ENCODE measurements at places on chromosomes 5 and 9.

DNA sequence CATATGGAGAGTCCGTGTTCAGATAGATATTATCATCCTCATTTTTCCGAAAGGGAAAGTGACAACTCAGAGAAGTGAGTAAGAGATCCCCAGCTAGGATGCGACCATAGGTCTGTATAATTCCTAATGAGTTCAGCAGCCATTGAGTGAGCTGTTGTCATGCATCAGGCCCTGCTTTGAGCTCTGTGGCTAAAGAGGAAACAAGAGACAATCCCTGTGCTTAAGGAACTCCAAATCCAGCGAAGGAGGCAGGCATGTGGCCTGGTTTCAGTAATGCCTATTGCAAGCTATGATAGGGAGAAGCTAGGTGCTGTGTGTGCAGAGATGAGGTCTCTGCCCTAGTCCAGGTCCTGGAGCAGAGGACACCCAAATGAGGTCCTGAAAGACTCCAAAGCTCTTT, 192.8 kb downstream of the ACTL7B start:
- H3K27ac ChIP-seq, result no peak overlapping the region
- no peaks in the 10 kb centered on the region for H3K36me3 ChIP-seq
- no peak overlapping the region for H3K4me3 ChIP-seq
- no peak for DNase-seq
- no peaks in the 10 kb centered on the region for H3K27me3 ChIP-seq
- H3K4me1 ChIP-seq, result no peaks in the 10 kb centered on the region

DNA sequence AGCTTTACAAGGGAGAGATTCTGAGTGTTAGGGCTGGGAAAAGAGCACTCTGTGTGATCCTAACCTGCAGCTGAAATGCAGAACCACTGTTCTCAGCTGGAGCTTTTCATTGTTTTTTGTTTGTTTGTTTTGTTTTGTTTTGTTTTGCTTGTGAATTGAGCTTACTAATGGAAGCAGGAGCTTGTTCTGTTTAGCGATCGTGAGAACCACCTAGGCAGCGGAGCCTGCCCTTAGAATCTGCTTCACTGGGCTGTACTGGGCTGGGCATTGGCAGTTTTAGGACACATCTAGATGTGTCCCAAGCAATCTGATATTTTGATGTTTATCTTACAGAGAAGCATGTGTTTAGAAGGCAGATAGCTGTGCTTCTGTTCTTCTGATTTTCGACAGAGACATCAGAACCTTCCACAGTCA, 14.3 kb downstream of the SYK start:
- H3K27ac ChIP-seq, result no peak overlapping the region
- no peaks in the 10 kb centered on the region for H3K4me1 ChIP-seq
- H3K27me3 ChIP-seq, result no peaks in the 10 kb centered on the region
- H3K36me3 ChIP-seq, result no peaks in the 10 kb centered on the region

DNA sequence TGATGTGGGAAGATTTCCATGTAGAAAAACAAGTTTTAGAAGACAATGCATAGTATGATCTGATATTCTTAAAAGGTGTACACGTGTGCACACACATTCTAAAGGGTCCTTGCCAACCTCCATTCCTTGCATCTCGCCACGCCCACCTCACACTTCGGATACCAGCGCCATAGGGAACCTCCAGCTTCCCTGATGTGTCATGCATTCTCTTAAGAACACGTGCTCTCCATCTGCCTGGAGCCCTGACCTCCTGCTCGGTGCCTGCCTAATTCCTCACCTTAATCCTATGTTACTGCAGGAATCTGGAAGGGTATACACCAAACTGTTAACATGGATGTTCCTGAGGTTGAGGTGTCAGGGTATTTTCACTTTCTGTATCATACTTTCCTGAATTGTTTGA, 63.1 kb downstream of the PTCD2 start:
- no peak overlapping the region for H3K4me3 ChIP-seq
- no peak for DNase-seq
- H3K4me1 ChIP-seq, result peaks cover 3% of the 10 kb centered on the region

DNA sequence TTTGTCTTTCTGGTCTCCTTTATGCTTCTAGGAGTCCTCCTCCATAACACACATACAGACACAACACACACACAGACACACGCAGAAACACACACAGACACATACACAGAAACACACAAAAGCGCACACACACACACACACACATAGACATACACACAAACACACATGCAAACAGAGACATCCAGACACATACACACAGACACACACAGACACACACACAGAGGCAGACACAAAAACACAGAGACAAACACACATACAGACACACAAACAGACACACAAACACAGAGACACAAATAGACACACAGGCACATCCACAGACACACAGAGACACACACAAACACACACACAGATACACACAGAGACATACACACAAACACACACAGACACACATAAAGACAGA, 220.2 kb downstream of the IRX2 start:
- no peak for DNase-seq

DNA sequence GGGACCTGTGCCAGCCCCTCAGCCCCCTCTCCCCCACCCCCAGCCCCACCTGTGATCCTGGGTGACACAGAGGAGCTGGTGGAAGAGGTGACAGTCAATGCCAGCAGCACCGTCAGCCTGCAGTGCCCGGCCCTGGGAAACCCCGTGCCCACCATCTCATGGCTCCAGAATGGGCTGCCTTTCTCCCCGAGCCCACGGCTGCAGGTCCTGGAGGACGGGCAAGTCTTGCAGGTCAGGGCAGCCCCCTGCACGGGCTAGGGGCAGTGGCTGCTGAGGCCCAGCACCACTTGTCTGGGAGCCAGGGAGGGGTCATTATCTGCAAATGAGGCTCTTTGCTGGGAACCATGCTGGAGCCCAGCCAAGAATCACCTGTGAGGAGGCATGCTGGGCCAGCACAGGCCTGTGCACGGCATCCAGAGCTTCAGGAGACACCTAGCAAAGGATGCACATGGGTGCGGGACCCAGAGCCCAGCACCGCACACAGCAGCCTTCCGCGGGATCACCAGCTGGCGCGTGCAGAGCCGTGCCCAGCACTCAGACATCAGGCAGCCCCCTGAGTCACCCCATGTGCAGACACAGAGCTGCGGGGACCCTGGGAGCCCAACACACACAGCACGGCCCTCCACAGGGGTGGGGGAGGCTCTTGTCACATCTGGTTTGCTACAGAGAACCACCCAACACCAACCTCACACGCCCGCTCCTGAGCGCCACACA, 62.0 kb upstream of the ASS1 start:
- H3K36me3 ChIP-seq, result no peaks in the 10 kb centered on the region
- H3K4me3 ChIP-seq, result no peak overlapping the region
- no peaks in the 10 kb centered on the region for H3K4me1 ChIP-seq
- no peak for DNase-seq
- H3K27ac ChIP-seq, result no peak overlapping the region

DNA sequence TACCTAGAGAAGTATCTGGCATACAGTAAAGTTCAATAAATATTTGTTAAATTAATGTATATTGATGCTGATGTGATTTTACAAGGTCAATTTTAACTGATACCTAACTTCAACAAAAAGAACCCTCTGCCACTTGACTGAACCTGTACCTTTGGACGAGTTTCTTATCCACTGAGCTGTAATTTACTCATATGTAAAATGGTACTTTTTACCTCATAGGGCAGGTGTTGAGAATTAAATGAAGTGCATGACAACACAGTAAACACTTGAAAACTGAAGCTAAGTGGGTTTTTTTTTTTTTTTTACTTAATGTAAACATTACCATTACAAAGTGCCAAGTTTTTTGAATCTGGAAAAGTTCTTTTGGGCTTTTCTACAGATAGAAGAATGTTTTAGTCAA, 15.4 kb downstream of the NIPSNAP3B start:
- peaks cover 9% of the 10 kb centered on the region for H3K36me3 ChIP-seq
- H3K27me3 ChIP-seq, result no peaks in the 10 kb centered on the region
- no peak overlapping the region for H3K4me3 ChIP-seq
- no peaks in the 10 kb centered on the region for H3K4me1 ChIP-seq
- no peak overlapping the region for H3K27ac ChIP-seq

- no peak overlapping the region for H3K27ac ChIP-seq
- no peak overlapping the region for H3K4me3 ChIP-seq
- H3K36me3 ChIP-seq, result no peaks in the 10 kb centered on the region
- DNase-seq, result peak; percentile 15
- no peaks in the 10 kb centered on the region for H3K4me1 ChIP-seq
- H3K27me3 ChIP-seq, result no peaks in the 10 kb centered on the region
Observed at GRCh38 chr5:133801955-133802751, 166.3 kb downstream of the C5orf15 start.

DNA sequence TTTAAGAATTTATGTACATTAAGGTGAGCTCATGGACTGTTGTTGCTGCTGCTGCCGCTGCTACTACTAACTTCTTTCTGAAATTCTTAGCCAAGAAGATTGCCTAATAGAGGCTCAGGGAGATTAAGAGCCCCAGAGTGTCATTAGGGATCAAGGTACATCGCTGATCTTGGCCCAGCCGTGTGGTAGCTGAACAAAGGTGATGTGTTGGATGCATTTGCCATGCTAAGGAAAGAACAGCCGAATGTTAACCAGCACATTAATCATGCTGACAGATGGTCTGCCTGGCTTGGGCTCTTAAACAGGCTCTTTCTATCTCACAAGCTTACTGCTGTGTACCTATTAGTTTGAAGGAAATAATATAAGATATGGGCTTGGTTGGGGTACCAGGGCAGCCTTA, 137.1 kb downstream of the KCTD16 start:
- no peaks in the 10 kb centered on the region for H3K36me3 ChIP-seq
- H3K27ac ChIP-seq, result no peak overlapping the region
- no peaks in the 10 kb centered on the region for H3K4me1 ChIP-seq
- H3K27me3 ChIP-seq, result no peaks in the 10 kb centered on the region
- no peak for DNase-seq

- H3K27ac ChIP-seq, result no peak overlapping the region
- no peaks in the 10 kb centered on the region for H3K36me3 ChIP-seq
- no peak overlapping the region for H3K4me3 ChIP-seq
- DNase-seq, result no peak
- H3K4me1 ChIP-seq, result no peaks in the 10 kb centered on the region
Observed at GRCh38 chr5:100423330-100423729, 111.8 kb upstream of the FAM174A start.

- DNase-seq, result no peak
- H3K27me3 ChIP-seq, result no peaks in the 10 kb centered on the region
- no peak overlapping the region for H3K27ac ChIP-seq
- no peaks in the 10 kb centered on the region for H3K36me3 ChIP-seq
- no peak overlapping the region for H3K4me3 ChIP-seq
- H3K4me1 ChIP-seq, result no peaks in the 10 kb centered on the region
Observed at GRCh38 chr5:92939428-92939827, 641.6 kb downstream of the NR2F1-AS1 start.

DNA sequence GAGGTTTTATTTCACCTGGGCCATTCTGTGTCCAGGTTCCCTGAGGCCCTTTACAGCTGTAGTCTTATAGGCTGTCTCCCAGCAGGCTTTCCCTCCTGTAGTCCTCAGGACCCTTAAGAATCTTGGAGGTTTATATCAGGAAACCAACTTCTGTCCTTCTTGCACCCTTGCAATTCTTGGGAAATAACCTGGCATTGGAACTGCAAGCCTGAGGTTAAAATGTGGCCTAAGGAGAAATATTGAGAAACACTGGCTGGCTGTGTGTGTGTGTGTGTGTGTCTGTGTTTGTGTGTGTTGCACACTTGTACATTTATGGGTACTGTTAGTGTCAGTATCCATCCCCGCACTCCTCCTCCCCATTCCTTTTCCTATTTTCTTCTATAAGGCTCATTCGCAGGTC, 168.9 kb downstream of the PAPPA start:
- DNase-seq, result no peak
- H3K4me1 ChIP-seq, result no peaks in the 10 kb centered on the region
- no peak overlapping the region for H3K27ac ChIP-seq
- no peak overlapping the region for H3K4me3 ChIP-seq
- H3K36me3 ChIP-seq, result no peaks in the 10 kb centered on the region
- H3K27me3 ChIP-seq, result no peaks in the 10 kb centered on the region

GRCh38 chr9:136700959-136701667, 11.3 kb upstream of the DIPK1B start:
- DNase-seq, result no peak
- no peaks in the 10 kb centered on the region for H3K36me3 ChIP-seq
- H3K4me3 ChIP-seq, result no peak overlapping the region
- peaks cover 12% of the 10 kb centered on the region for H3K27me3 ChIP-seq

- H3K4me3 ChIP-seq, result no peak overlapping the region
- H3K27me3 ChIP-seq, result no peaks in the 10 kb centered on the region
- DNase-seq, result no peak
- no peaks in the 10 kb centered on the region for H3K4me1 ChIP-seq
Observed at GRCh38 chr5:11672385-11673085, 231.7 kb downstream of the CTNND2 start.

DNA sequence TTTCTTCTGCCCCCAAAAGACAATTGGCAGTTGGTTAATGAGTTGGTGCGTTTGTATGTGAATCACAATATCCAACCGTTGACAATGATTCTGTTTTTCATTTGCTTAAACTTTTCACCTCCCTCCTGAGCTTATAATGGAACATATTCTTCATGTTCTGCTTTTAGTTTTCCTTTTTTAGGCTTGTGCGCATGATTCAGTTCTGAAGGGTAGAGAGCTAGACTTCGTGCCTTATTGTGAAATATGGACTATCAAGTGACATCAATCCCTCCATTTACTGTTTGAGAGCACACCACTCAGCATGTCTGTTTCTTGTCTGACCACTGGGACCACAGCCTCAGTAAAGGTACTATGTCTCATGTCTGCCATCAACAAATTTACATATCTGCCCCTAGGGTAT, 30.5 kb upstream of the LPAR1 start:
- H3K4me3 ChIP-seq, result no peak overlapping the region
- H3K36me3 ChIP-seq, result no peaks in the 10 kb centered on the region
- H3K27me3 ChIP-seq, result no peaks in the 10 kb centered on the region
- no peaks in the 10 kb centered on the region for H3K4me1 ChIP-seq
- H3K27ac ChIP-seq, result no peak overlapping the region

DNA sequence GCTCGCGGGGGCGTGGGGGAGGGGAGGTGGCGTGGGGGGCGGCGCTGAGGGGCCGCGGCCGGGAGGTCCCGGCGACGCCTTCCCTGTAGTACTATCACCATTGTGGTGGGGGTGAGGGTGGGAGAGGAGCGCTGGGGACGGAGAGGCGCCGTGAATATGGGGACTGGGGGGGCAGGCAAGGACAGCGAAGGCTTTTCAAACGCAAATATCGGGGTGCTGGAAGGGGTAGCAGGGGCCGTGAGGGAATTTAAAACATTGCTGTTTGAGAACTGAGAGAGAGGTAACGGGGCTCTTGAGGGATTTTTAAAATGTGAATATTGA, 427 bp downstream of the RBM27 start:
- H3K4me3 ChIP-seq, result peak overlapping the region; percentile 94
- H3K36me3 ChIP-seq, result no peaks in the 10 kb centered on the region
- peak overlapping the region; percentile 93 for H3K27ac ChIP-seq
- no peak for DNase-seq
- H3K27me3 ChIP-seq, result no peaks in the 10 kb centered on the region

DNA sequence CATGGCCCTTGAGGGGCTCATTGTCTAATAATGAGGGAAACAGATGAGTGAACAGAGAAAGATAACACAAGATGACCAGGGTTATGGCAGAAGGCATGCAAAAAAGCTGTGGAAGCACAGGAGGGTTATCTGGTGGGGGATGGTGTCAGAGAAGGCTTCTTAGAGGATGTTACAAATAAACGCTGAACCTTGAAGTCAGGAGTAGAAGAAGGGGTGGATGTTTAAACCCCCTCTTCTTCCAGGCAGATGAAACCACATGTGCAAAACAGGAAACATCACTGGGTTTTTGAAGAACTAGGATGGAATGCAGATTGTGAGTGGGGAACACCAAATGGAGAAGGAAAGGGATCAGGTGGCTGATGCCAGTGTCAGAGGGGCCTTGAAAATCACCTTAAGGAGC, 41.8 kb upstream of the NR5A1 start:
- H3K27ac ChIP-seq, result no peak overlapping the region
- no peaks in the 10 kb centered on the region for H3K27me3 ChIP-seq
- no peak for DNase-seq
- H3K4me1 ChIP-seq, result no peaks in the 10 kb centered on the region
- no peaks in the 10 kb centered on the region for H3K36me3 ChIP-seq
